Activated naive CD4-positive, alpha-beta T cell treated with anti-CD3 and anti-CD28 coated beads for 36 hours (primary cell): ENCODE measurements at places on chromosomes 13 and 19. TPM values are rescaled to one million over a fixed set of nuclear protein-coding genes. Genes with fewer than 3 reads are reported as not detected.

Gene TSSK6
- total RNA-seq = 4.5 TPM

Gene PTH2
- total RNA-seq = not detected

Gene NDFIP2
- 90.8 TPM for total RNA-seq

DNA sequence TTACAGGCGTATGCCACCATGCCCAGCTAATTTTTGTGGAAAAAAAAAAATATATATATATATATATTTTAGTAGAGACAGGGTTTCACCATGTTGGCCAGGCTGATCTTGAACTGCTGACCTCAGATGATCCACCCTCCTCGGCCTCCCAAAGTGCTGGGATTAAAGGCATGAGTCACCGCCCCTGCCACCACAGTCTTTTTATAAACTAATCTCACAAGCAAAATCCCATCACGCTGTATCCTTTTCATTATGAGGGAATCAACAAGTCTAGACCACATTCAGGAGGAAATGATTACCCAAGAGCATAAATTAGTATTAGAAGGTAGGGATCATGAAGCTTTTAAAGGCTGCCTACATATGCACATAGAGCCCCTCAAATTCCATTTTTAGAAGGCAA lies 210.6 kb upstream of the NBEA start:
- no peak for DNase-seq
- no peak overlapping the region for H3K4me3 ChIP-seq
- H3K4me1 ChIP-seq = no peaks in the 10 kb centered on the region
